HCT116 (cell line): ENCODE measurements at places on chromosomes 5 and 9.

GRCh38 chr5:174148721-174149120, 103.2 kb downstream of the NSG2 start:
- DNase-seq = no peak

- no peak for DNase-seq
Measured at GRCh38 chr9:16461137-16461840, 409.2 kb downstream of the BNC2 start.

DNA sequence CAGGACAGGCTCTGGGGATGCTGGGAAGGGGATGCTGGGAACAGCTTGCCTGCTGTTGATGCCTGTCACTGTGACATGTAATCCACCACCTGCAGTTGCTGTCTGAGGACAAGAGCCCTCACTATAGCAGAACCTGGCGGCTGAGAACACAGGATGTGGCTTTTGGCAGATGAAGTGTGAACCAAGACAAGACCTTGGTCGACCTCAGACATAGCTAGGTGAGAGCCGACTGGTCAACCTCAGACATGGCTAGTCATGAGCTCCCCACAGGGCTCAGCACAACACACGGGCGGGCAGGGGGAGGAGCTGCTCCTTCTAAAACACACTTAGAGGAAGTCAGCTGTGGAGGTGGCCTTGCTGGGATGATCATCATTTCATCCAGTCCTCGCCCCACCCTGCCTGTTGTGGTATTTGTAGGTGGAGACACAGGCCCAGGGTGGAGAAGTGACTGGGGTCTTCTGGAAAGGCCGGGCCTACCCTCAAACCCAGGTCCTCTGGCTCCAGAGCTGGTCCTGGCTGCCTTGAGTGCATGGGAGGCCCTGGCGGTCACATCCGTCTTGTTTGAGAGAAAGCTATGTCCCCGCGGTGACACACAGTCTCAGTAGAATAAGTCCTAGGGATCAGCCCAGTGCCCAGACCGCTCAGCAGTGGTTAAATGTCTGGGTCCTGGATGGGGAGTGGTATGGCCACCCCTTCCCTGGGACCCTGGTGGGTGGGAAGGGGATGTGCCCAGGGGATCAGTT, 6.1 kb downstream of the SUSD3 start:
- DNase-seq = no peak

- no peak for DNase-seq
Measured at GRCh38 chr9:118148990-118149389, 444.8 kb downstream of the TLR4 start.

DNA sequence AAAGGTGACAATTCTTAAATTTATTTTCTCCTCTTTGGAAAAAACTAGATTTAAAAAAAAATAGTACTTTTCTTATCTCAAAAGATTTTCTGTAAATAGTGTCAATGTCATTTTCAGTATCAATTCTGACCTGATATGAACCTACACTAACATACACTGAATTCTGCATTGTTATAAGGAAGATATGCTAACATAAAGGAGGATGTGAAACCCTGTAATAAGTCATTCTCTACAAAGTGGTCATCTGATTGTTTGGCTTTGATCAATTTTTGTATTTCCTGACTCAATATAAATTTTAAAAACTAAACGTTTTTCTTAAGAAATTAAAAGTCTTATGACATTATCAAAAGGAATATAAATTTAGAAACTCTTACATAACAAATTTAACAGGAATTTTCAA, 233.6 kb upstream of the EDIL3 start:
- no peak for DNase-seq

GRCh38 chr5:71972777-71973473, 134.3 kb upstream of the MAP1B start:
- DNase-seq = no peak
